Esophagus muscularis mucosa (tissue), 4 donors: ENCODE measurements at places on chromosomes 7 and 10.

- no peak for DNase-seq
Observed at GRCh38 chr10:13184730-13185514, 23.6 kb downstream of the MCM10 start.

- no peak for DNase-seq
Observed at GRCh38 chr7:8536431-8536830, 103.0 kb downstream of the NXPH1 start.

DNA sequence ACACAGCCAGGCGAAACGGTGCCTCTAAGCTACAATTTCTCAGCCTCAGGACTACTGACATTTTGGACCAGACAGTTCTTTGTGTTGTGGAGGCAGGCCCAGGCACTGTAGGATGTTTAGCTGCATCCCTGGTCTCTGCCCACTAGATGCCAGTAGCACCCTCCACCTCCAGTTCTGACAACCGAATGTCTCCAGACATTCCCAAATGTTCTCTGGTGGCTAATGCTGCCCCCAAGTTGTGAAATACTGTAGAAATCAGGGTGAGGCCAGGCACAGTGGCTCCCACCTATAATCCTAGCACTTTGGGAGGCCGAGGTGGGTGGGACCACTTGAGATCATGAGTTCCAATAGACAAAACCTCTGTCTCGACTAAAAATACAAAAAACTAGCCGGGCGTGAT is 18.2 kb downstream of the HNRNPF start:
- DNase-seq, result no peak

GRCh38 chr10:128927497-128928161 is 539.4 kb upstream of the MGMT start:
- DNase-seq, result no peak

DNA sequence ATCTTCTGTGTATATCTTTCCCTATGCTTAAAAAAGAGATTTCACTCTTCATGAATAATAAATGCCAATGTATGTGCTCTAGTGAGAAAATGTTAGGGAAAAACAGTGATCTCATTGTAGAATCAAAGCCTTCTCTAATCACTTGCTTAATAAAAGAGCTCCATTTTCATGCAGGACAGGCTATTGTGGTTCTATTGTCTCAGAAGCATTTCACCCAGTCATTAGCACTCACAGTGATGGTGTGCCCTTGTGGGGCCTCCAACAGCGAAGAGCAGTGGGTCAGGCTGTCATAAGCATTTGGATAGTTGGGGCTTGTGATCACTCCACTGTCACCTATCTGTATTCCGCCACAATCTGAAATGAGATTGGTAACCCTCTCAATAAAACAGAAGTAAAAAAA is 83.9 kb upstream of the RSU1 start:
- DNase-seq, result no peak

- no peak for DNase-seq
Observed at GRCh38 chr10:99444383-99445045, 14.1 kb upstream of the GOT1 start.

DNA sequence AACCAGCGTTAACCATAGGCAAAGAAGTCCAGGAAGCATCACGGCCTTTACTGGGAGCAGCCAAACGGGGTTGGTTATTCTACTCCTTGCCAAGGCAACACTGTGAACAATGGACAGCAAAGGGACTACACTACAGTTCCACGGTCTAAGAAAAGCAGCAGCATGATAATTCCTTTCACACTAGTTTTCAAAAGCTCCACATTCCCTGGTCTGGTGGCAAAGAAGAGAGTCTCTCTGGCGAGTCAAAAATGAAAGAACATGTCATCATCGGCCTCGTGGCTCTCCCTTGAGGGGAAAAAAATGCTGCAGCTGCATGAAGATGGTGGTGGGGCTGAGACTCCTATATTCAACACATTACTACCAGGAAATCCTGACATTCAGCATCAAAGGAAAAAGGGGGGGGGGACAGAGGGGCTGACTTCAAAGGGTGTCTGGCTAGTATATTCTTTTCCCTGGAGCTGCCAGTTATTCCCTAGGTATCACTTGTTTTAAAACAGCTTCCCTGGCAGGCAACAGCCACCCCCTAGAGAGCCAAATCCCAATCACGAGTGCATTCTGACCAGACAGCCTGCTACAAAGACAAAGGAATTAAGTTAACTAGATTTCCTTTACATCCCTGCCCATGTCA is 49.1 kb downstream of the SLC37A3 start:
- DNase-seq, result no peak

- no peak for DNase-seq
Observed at GRCh38 chr10:86400705-86401587, 34.4 kb upstream of the GRID1 start.

- no peak for DNase-seq
Observed at GRCh38 chr7:156780724-156781455, 112.1 kb downstream of the LMBR1 start.

DNA sequence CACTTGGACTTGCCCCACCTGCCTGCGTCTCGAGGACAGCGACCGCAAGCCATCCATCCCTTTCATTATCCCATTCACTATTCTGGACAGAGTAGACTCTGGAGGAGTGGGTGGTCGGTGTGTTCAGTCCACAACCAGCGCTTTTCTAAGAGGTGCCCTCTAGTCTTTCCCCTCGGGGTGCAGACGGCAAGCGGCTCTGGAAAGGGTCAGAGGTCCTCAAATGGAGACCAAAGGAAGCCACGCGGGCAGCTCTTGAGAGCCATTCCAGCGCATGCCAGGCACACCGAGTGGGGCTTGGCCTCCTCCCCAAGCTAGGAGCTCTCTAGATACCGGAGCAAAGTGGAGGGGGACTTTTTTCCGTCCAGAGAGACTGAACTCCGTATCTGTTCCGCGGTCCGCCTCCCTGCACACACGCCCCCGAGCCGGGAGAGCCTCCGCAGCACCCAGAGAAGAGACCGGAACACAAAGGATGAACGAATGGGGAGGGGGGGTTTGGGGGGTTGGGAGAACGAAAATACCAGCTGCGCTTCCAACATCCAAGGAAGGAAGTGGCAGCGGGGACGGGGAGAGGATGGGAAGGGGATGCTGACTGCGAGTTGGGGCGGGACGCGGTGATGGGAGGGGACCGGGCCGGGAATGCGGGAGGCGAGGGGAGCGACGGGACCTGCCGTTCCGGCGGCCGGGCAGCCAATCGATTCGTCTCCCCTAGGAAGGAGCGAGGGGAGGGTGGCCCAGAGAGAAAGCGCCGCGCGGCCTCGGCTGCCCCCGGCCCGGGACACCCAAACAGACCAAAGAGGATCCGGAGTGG is 515 bp downstream of the GSDME start:
- no peak for DNase-seq

DNA sequence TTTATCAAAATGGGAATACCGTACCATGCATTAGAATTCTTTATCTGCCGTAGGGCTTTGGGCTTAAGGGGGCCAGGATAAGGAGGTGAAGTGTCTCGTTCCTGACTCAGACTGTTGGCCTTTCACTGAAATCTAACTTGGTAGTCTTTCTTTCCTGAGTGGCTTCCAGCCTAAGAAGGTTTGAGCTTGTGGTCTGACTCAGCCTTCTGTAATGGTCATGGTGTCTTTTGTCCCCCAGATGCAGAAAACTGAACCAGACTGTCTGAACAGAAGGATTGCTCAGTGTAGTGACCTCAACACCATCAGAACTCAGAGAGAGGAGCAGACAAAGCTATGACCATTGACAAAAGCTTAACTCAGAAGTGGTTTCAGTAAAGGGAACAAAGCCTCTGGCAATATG is 39.5 kb downstream of the WNT2 start:
- DNase-seq, result peak; percentile 37

- DNase-seq, result no peak
Observed at GRCh38 chr10:5876181-5876768, 13.4 kb downstream of the ANKRD16 start.

GRCh38 chr7:44415047-44415446 is 75.4 kb downstream of the NUDCD3 start:
- no peak for DNase-seq

DNA sequence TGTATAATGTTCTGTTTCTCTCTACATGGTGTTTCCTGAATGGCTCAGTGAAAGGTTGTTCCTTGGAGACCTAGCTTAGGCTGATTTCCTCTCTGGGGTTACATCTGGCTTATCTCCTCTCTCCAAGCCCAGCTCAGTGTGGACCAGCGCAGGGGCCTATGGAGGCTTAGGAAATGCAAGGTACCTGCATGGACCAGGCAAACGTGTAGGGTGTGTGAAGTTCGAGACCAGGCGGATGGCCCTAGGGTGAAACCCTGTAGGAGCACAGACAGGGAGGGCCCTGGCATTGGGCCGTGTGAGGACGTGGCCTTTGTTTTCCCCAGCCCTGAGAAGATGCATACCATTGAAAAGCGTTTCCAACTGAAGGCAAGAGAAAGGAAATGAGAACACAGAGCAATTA is 59.0 kb downstream of the DOCK1 start:
- no peak for DNase-seq

DNA sequence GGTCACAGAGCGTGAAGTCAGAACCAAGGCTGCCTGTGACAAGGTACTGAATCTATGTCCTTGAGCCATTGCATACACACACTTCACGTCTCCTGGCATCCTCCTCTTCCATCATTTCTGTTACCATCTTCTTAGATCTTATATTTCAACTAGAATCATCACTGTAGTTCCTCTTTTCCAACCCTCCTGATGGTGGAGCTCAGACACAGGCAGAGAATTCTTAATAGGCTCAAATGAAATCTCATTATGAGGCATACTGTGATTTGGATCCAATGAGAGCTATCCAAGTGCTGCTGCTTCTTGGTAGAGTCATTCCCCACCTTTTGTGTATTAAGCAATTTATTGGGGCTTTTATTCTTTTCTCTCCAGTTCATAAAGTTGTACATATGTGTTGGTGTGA is 113.2 kb downstream of the CALCR start:
- no peak for DNase-seq

DNA sequence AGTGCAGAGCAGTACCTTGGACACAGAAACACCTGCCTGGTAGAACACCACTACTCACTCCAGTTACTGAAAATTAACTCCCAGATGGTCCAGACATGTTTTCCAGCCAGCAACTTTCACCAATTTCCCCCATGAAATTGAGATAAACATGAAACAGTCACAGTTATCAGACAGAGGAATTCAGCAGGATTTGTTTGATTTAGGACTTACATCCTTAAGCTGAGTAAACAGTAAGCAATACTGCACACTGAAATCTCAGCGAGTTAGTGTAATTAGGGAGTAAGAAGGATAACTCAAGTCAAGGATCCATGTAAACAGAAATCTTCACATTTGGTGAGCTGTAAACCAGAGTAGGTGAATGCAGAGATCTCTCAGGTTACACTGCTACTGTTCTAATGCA is 353.5 kb downstream of the ELMO1 start:
- DNase-seq, result no peak

DNA sequence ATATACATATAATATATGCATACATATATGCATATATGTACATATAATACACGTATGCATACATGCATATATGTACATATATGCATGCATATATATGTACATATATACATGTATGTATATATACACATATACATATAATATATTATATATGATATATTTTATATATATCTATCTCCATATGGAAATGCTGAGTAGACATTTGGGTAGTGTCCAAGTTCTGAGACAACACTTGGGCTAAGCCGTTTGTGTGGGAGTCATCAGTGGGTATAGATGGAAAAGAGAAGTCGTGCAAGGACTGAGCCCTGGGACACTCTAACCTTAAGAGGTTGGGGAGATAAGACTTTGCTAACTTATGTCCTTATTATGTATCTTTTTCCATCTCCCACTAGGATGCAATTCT is 165.2 kb upstream of the PODXL start:
- DNase-seq, result peak; percentile 21

GRCh38 chr7:5393328-5393727 is 30.3 kb downstream of the TNRC18 start:
- DNase-seq, result no peak

GRCh38 chr7:132275416-132276233 is 300.6 kb downstream of the PLXNA4 start:
- no peak for DNase-seq

DNA sequence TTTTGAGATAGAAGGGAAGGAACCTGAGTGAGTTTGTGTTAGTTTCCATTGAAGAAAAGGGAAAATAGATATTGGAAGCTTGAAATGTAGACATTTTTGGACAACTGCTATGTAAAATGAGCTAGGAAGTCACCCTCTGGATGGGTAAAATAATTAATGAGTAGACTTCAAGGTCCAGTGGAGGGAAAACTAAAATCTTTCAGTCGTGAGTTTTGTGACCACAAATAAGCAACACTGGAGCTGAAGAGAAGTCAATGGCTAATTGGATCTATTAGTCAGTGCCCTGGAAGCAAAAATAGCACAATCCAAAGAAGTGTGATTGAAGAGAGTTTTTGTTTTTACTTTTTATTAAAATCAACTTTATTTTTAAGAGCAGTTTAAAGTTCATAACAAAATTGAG is 123.4 kb downstream of the MYO3A start:
- DNase-seq, result no peak

DNA sequence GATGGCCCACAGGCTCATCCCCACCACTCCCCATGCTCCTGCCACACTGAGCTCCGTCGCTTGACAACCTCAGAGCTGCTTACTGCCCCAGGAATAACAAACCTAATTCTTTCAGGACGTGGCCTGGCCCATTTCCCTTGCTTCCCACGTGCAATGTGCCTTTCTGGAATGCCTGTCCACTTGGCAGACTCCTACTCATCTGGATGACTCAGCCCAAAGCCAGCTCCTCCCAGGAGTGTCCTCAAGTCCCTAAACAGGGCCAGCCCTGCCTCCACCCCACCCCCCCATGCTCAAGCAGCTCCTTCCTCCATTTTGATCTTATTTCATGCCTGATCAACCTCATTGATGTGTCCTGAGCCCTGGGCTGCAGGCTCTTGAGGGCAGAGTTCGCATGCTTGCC is 164.9 kb upstream of the RNF32 start:
- no peak for DNase-seq

- DNase-seq, result no peak
Observed at GRCh38 chr7:147523056-147523455, 1067.5 kb upstream of the C7orf33 start.

DNA sequence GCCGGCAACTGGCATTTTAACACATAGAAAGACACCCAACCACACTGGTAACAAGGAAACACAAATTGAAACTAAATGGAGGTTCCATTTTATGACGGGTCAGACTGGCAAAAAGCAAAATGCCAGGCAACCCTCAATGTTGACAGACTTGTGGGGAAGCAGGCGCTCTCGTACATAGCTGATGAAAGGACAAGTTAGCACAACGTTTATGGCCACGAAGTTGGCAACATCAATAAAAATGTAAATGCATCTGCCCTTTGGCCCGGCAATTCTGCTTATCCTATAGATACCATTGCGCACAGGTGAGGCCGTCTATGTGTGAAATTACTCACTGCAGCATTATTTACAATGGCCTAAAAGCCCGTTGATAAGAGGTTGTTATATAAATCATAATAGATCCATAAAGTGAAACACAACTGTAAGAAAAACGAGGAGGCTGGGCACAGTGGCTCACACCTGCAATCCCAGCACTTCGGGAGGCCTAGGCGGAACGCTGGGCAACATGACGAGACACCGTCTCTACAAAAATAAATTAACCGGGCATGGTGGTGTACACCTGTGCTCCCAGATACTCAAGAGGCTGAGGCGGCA is 39.8 kb downstream of the FOXL3 start:
- DNase-seq, result no peak

- no peak for DNase-seq
Observed at GRCh38 chr10:102997998-102998397, 79.9 kb downstream of the CNNM2 start.
